ENCODE measurements at places on chromosomes 5 and 9.

GRCh38 chr5:34563931-34564709, 92.0 kb upstream of the RAI14 start:
- DNase-seq = no peak

GRCh38 chr5:176621661-176622079, 8.7 kb downstream of the SNCB start:
- no peak for DNase-seq

DNA sequence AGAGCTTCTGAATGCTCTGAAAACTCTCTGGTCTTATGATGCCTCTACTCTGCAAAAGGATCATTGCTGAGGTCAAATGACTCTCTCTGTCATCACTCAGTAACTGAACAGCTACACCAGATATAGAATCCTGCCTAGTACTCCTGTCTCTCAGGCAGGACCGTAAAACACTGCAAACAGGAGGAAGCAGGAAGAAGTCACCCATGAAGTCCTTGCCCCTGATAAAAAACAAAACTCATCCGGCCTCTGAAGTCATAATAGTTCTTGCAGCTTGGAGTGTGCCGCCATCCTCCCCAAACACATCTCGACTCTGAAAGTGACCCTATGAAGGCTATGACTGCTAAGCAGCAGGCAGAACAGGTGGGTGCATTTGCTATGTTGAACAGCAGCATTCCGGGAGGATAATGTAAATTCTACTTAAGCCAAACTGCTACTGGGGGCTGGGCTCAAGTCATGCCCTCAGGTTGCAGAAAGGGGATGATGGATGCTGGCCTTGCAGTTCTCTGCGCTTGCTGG, 81.9 kb upstream of the FAM169A start:
- no peak for DNase-seq

GRCh38 chr9:126933334-126933980, 18.9 kb downstream of the RALGPS1 start:
- no peak for DNase-seq

GRCh38 chr5:35879096-35879495, 22.4 kb downstream of the IL7R start:
- no peak for DNase-seq

- no peak for DNase-seq
Observed at GRCh38 chr5:41843456-41844370, 26.5 kb downstream of the OXCT1 start.

DNA sequence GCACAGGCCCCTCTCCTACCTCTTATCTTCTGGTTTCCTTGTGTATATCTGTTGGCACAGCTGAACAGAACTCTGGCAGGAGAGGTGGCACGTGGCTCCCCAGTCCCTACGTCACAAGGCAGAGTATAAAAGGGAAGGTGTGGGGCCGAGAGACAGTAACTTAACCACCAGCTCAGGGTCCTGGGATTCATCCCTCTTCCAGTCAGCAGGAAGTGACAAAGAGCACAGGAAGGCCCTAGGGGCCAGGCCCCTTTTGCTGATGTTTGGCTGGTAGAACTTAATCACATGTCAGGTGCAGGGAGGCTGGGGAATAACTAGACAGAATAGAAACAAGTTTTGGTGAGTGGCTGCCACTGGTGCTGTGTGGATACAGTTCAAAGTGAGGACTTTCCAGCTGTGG, 4.5 kb upstream of the ICE1 start:
- no peak for DNase-seq

- no peak for DNase-seq
Observed at GRCh38 chr5:91190314-91190690, 192.8 kb downstream of the ARRDC3 start.

GRCh38 chr5:107322936-107323335, 347.8 kb downstream of the EFNA5 start:
- DNase-seq = no peak

GRCh38 chr5:6431214-6432195, 17.2 kb upstream of the UBE2QL1 start:
- no peak for DNase-seq

- no peak for DNase-seq
Observed at GRCh38 chr9:129318121-129319075, 140.3 kb upstream of the IER5L start.

DNA sequence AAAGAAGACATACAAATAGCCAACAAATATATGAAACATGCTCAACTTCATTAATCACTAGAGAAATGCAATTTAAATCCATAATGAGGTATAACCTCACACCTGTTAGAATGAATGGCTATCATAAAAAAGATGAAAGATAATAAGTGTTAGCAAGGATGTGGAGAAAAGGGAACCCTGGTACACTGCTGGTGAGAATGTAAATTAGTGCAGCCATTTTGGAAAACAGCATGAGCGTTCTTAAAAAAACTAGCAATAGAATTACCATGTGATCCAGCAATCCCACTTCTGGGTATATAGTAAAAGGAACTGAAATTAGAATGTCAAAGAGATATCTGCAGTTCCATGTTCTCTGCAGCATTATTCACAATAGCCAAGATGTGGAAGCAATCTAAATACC, 64.2 kb upstream of the CEP78 start:
- DNase-seq = no peak

DNA sequence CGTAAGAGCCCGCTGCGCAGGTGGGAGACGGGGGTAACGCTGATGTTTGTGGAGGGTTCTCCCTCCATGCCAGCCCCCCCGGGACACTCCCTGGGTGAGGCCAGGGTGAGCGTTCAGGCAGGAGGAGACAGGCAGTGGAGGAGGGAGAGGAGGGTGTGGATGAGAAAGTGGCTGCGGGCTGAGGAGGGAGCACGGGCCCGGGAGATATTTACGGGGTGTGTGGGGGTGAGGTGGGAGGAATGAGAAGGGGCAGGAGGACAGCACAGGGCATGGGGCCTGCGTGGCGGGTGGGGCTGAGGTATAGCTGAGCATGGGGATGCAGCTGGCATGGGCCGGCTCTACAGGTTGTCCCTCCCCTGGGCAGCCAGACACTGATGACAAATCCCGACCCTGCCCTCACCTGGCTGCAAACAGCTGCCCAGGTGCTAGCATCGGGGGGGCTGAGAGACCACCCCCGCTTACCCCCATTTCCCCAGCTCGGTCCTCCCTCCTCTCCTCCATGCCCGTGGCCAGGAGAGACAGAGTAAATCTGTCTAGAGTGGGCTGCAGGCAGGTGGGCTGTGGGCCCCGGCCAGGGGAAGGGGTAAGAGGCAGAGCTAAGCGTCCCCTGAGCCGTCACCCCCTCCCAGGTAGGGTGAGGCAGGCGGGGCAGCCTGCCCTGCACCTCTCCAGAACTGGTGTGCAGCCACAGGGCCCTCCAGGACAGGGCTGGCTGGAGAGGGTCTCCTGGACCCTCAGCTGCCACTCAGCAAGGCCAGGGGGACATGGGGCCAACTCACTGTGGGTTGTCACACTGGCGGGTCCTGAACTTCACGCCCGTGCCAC, 79.2 kb downstream of the ZNF354C start:
- no peak for DNase-seq

- DNase-seq = no peak
Observed at GRCh38 chr5:97888439-97888838, 705.4 kb upstream of the RIOK2 start.

DNA sequence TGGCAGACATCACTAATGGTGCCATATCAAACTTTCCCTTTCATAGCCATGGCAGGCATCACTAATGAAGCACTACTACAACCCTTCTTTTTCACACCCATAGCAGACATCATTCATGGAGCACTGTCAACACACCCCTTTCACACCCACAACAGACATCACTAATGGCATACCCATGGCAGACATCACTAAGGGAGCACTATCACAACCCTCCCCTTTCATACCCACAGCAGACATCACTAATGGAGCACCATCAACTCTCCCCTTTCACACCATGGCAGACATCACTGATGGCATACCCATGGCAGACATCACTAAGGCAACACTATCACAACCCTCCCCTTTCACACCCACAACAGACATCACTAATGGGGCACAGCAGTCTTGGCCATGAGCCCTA, 33.7 kb downstream of the LAMC3 start:
- no peak for DNase-seq

- no peak for DNase-seq
Observed at GRCh38 chr5:1058988-1059883, 50.6 kb downstream of the NKD2 start.

Measured in cortex of kidney (tissue), 1 donor.